ENCODE measurements at places on chromosomes 11 and 22.

DNA sequence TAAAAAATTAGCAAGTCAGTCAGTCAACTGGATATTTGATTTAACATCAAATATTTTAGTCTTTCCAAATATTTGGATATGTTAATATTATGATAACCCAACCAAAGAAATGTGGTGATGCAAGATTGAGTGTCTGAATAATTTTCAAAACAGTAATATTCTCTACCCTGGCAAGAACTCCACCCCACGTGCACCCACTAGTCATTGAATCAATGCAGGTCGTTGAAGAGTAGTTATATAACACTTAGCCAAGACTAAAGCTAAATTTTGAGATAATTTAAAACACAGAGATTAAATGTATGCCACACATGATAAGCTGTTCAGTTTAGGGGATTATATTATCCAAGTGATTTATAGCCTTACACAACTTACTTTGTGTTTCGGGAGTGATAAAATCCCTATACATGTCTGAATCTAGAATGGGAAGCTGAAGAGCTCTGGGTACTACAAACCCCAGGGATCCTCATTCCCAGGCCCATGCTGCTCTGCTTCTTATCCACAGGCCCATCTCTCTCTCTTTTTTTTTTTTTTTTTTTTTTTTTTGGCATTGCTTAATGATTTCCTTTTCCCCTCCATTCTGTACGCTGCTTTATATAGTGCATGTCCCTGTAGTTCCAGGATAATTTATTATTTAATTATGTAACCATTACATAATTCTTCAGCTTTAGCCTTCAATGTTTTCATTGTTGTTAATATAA lies 392.9 kb downstream of the NTM start:
- DNase-seq = no peak

- no peak for DNase-seq
Measured at GRCh38 chr22:37046589-37046988, 5.0 kb upstream of the KCTD17 start.

- no peak for DNase-seq
Measured at GRCh38 chr11:21888814-21889213, 304.1 kb upstream of the ANO5 start.

DNA sequence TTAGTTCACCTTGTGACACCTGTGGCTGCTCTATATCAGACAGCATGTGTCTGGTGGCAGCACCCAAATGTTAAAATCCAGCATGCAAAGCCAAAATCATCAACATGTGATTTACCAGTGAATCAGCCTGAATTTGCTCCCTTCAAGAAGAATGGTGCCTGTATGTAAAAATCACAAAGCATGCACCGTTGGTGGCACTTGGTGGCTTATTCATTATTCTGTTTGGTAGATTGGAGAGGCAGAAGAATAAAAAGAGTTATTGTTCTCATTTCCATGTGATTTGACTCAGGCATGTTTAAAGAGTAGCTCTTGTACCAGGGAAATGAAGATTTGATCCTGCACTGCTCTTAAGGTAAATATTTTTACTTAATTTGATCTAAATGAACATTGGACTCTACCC lies 143.9 kb upstream of the MPPED2 start:
- no peak for DNase-seq

- DNase-seq = no peak
Measured at GRCh38 chr22:22535662-22536061, 15.6 kb upstream of the ZNF280A start.

GRCh38 chr11:73866586-73866996 lies 10.1 kb downstream of the COA4 start:
- DNase-seq = peak; percentile 55

GRCh38 chr22:50030297-50031188 lies 18.0 kb upstream of the IL17REL start:
- peak; percentile 82 for DNase-seq

- no peak for DNase-seq
Measured at GRCh38 chr11:105298174-105298573, 158.6 kb upstream of the CARD18 start.

- no peak for DNase-seq
Measured at GRCh38 chr11:111540937-111541253, 375 bp downstream of the LAYN start.

DNA sequence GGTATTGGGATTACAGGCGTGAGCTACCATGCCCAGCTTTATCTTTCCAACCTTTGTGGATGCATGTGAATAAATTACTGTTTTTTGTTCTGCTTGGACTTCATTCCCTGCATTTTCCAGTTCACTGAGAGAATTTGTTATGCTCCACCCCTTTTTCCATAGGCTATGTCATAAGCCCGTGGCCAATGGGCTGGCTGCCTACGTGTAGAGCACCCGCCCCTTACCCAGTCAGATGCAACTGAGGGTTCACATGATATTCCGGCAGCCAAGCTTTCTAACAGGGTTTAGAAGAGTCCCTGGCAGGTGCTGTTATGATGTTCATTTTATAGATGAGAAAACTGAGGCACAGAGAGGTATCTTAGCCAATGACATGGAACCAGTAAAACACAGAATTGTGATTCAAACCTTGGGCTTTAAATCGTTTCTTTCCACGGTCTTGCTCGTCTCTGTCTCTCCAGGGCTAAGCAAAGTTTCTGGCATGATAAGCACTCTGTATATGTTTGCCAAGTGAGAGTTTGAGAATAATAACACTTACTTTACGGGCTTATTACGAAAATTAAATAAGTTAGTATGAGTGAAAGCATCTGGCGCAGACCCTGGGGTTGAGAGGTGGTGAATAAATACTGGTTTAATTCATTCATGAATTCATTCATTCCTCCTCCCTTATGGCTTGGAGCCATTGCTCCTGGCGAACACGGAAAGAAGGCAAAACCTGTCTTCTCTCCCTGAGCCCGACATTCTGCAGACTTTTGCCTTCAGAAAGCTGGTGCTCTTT lies 42.4 kb upstream of the RASD2 start:
- DNase-seq = peak; percentile 69

DNA sequence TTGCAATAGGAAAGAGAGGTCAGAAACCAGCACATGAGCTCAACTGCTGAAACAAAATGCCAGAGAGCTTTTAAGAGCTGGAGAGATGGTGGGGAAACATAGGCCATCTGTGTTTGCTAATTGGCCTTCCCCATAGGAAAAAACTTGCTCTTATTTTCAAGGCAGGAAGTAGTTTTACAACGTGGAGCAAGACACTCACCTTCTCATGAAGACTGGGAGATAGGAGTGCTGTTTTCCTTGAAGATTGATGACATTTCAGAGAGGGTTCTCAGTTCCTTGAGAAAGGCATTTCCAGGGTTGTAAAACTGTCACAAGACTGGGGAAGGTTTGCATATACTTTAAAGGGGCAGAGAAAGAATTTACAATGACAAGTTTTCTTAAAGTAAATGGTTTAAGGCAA lies 586.3 kb upstream of the RAG2 start:
- DNase-seq = no peak

DNA sequence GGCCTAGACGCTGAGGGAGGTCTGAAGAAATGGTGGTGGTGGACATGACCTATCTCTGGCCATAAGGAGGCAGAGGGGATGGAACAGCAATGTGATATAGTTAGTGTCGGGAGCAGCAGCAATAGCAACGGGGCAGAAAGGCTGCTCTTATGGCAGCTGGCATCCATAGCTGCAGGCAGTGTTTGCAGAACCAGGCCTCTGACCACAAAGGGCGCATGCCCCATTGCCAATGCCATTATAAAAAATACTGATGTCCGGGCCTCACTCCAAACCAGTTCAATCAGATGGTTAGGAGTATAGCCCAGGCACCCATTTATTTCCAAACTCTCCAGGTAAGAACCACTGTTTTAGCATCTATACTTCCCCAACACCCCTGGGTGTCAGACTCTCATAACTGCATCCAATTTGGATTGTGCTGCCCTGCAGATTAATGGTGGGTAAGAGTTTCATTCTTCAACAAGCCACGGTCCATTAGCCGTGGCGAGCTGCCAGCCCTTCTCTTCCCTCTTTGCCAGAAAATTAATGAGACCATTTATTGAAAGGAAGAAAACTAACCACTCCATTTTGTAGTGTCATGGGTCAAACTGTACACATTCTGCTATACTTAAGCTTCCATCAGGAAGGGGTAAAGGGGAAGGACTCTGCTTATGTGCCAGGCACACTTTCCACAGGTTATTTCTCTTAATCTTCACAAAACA lies 72.8 kb upstream of the SPON1 start:
- DNase-seq = peak; percentile 11

- DNase-seq = peak; percentile 5
Measured at GRCh38 chr22:27995801-27996528, 76.9 kb upstream of the PITPNB start.

GRCh38 chr11:100105255-100105981 lies 581.7 kb upstream of the ARHGAP42 start:
- no peak for DNase-seq

- DNase-seq = no peak
Measured at GRCh38 chr11:107988397-107989158, 20.1 kb upstream of the CUL5 start.
